ENCODE measurements at places on chromosomes 6 and 20.

GRCh38 chr6:170130201-170130621 lies 160.7 kb downstream of the DLL1 start:
- no peak for DNase-seq

- peak; percentile 12 for DNase-seq
These were observed 176.7 kb downstream of the BMP7 start for GRCh38 chr20:57089699-57090144.

GRCh38 chr6:123848347-123848746 lies 44.7 kb downstream of the NKAIN2 start:
- DNase-seq, result no peak

- no peak for DNase-seq
These were observed 277.0 kb downstream of the CDKAL1 start for GRCh38 chr6:20811109-20811761.

DNA sequence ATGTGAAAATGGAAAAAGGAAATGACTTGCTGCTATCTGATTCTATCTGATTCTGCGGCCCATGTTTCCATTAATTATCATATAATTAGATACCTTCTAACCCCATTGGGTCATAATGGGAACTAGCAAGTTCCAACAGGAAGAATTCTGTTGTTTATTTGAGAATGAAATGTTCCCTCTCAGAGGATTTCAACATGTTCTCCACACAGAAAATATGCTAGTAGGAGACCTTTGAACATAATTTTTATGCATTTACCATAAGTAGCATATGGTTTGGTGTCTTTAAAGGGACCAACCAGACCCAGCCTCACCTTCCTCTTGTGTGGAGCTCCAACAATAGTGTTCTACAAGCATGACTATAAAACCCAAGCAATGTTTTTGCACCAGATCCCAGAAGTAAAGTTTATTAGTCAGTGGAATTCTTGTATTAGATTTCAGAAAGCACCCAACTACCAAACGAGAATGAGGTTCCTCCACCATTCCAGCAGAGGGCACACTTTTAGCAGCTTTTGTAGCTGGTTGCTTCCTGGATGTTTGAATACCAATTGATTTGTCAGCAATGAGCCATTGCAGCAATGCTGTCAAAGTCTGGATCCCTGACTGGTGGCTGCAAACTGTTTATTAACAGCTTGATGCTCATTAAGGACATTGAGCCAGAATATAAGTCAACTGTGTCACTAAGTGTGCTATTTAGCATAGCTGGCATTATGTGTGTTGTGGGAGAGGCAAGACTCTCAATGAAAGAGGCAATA lies 143.6 kb upstream of the GJE1 start:
- DNase-seq, result no peak

DNA sequence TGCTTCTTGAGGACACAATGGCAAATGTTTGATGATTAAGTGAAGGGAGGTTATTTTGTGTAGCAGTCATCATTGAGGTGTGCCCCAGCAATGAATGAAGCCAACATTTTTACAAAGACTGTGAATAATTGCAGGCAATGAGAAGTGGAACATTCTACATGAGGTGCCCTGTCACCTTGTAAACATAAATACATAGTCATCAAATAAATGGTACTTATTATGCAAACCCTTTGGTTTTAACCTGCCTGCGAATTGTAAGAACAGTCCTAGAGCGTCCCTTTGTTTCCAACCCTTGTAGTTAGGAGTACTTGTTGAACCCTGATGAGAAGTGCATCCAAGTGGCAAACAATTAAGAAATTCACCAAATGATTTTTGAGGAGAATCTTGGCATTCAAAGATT lies 7.1 kb upstream of the KIZ start:
- DNase-seq, result no peak

DNA sequence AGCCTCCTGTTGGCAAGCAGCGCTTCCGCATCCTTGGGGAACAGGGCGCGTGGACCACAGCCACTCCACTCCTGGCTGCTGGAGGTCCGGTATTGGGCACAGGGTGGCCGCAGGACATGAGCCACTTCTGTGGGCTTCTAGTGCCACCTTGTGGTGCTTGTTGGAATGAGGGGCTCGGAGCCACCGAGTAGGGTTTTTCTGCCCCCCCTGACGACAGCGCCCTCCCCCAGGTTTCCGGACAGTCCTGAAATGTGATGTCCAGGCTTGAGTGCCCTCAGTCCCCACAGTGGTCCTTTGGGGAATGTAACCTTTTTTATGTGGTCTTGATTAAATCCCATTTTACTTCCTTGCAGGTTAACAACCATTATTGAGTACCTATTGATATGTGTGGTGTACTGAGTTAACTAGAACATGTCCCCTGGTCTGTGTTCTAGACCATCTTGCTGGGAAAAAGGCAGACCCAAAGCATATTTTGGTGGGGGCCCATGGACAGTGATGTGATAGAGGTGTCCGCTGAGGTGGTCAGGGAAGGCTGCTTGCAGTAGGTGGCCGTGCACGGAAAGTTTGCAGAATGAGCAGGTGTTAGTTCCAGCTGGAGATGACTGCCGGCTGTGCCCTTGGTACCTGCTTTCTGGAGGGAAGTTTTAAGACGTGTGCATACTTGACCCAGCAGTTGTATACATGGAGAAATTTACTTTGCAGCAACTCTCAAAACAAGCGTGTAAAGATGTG lies 70.0 kb downstream of the PTPN1 start:
- DNase-seq, result peak; percentile 31

DNA sequence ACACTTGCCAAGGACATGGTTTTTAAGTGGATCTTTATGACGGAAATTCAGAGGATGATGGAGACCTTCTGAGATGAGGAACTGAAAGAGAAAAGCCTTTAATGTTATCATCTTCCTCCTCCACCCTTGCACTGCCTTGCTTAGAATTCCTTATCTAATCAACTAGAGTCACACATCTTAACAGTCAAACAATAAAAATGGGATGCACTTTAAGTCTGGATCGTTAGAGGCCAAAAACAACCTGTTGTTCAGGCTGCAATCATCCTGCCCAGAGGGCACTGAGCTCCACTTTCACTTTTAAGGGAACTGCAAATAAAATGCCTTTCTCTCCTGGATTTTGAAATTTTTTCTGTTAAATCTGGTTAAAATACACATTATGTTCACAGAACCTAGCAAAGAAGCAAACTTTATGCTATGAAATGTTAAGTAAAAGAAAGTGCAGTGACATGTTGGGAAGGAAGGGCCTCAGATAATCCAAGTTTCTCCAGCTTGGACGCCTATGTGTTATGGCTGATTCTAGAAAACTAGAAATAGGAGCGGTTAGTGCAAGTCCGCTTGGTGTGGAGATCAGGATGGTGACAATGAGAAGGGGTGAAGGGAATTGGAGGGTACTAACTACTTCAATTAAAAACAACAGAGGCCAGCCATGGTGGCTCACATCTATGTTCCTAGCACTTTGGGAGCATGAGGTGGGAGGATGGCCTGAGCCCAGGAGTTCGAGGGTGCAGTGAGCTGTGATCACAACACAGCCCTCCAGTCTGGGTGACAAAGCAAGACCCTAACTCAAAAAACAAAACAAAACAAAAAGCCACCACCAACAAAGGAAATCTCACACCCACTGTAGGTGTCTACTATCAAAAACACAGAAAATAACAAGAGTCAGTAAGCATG lies 66.4 kb upstream of the KIF13A start:
- no peak for DNase-seq

GRCh38 chr6:32203426-32204267 lies 11.2 kb upstream of the GPSM3 start:
- no peak for DNase-seq

- DNase-seq, result no peak
These were observed 47.5 kb upstream of the NHSL1 start for GRCh38 chr6:138546733-138547185.

DNA sequence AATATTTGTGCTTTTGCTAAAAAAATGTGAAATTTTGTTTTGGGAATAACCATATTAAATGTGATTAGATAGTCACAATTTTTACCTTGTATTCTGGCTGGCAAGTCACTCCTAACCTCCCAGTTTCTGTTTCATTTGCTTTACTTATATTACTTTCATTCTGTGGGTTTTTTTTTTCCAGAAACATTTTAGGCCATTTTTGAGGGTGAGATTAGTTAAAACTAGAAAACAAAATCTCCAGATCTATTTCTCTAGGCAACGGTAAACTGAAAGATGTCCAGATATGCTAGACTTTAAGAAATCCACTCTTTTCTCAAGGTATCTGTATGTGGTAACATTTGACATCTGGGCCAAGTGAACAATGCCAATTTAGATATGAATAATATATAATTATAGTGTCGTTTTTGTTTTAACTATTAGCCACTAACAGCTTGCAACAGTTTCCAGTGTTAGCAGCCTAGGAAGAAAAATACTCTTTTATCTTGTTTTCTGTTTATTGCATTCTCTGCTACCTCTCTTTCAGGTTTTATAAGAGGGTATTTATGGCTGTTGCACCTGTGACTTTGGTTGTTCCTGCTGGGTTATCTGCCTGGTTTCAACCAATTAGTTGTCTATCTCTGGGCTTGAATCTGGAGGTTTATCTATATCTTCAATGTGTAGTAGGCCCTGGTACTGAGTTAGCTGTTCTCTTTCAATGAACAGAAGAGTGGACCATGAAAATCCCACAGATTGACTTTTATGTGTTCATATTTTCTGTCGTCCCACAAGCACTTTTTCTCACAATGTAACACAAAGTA lies 260.9 kb downstream of the NKAIN2 start:
- DNase-seq, result no peak

DNA sequence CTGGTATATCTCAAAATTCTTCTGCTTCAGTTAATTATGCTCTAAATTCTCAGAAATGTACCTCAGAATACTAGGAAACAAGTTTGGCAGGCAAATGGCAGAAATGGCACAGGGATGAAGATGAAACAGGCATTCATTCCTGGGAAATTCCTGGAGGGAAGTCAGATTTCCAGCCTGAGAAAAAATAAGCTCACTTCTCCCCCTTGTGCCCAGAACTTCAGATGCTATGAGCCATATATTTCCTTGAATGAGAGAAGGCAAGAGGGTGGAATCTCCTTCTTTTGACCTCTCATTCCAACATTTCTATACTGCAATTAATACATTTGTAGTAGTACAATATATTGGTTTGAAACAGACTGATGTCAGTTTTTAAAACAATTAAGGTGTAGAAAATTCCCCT lies 22.8 kb downstream of the RGS17 start:
- DNase-seq, result no peak

GRCh38 chr6:90442366-90442765 lies 144.5 kb downstream of the MAP3K7 start:
- no peak for DNase-seq

DNA sequence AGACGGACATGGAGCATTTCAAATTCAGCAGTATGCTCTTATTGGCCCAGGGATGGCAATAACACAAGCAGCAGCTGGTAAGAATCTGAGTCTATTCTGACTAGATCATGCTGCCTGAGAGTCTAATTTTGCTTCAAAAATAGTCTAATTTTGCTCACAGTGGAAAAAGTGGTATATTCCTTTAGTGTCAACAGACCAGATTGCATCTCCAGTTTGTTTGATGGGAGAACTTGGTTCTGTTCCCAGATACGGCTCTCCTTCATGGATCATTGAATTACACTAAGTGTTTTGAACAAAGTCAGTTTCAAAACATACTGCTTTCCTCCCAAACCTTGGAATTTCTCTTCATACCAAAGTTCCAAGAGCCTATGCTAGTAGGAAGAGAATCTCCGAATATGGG lies 586.1 kb downstream of the RNF144B start:
- no peak for DNase-seq

DNA sequence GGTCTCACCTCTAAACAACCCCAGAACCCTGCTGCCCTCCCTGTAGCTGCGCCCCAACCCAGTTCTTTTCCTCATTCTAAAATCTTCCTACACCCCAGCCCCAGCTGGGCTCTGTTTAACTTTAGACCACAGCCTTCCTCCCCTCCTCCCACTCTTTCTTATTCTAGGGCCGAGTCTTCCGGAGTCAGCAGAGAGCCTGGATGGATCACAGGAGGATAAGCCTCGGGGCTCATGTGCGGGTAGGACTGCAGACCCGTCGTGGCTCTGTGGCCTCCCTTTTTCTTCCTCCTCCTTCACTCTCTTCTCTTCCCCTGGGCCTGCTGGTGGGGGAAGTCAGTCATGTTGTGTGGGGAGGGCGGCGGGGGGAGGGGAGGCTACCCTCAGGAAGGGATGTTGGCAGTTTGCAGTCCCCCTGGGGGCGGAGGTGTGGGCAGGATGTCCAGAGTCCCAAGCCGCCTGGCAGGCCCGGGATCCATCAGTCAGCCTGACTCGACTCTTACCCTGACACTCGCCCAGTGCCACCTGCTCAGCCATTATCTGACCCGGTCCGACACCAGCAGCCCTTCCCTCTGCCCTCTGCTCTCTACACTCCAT lies 8.1 kb downstream of the CAPN11 start:
- DNase-seq, result no peak

GRCh38 chr6:163780994-163781393 lies 366.5 kb downstream of the QKI start:
- DNase-seq, result no peak

DNA sequence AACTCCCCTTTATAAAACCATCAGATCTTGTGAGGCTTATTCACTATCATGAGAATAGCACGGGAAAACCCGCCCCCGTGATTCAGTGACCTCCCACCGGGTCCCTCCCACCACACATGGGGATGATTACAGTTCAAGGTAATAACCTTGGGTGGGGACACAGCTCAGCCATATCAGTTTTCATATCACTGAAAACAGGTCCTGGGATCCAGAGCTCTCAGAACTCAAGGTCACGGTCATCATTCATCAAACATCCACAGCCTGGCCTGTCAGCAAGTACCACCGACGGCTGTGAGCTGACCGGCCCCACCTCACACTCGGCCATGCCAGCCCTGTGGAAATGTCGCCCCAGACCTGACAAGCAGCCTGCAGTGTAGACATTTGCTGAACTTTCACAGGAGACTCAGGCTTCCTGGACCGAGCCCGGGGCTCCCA lies 14.1 kb upstream of the FRMD1 start:
- no peak for DNase-seq

DNA sequence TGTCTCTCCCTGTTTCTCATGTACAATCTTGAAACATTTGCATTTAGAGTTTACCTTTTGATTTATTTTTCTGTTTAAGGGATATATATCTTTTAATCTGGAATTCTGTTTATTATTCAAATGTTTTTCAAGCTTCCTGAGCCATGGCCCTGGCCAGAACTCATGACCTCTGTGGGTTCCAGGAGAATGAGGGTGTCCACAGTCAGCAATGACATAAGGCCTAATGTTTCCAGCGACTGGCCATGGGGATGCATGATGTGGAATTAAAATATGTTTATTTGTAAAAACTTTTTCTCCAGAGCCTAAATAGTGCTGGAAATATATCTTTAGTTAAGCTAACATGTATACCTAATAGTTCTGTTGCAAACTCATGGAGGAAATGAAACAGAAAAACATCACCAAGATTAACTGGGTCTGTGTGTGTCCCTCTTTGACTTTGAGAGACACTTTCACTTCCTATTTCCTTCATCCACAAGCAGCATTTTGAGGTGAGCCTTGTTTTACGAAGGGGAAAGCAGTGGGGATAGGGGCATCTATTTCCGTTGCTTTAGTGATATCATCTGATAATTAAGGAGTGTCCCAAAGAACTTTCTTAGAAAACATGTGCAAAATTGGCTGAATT lies 87.6 kb downstream of the SMOC2 start:
- DNase-seq, result no peak

GRCh38 chr6:12280902-12281301 lies 9.3 kb upstream of the EDN1 start:
- DNase-seq, result no peak

Measured in activated gamma-delta T cell treated with anti-CD3 and anti-CD28 coated beads, Interleukin-2, amount 50 U/mL, for 16 hours (primary cell).